Epithelial cell of proximal tubule (primary cell): ENCODE measurements at places on chromosomes 1 and 21.
A peak's percentile ranks its signal among the peaks of the same experiment; 100 is the strongest.

DNA sequence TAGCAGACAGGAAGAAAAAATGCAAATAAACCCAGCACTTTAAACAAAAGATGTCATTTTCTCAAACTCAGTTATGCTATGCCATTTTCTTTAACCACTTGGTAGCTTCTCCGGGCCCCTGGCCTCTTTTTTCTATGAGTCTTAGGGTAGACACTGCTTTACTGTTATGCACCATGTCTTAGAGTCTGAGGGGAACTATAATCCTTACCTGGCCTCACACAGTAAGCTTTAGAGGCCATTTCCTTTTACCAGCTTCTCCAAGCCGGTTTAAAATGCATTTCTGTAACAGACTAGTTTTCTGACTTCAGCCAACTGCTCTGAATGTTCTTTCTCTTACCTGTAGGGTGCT is 73.7 kb upstream of the EDEM3 start:
- no peak for DNase-seq

DNA sequence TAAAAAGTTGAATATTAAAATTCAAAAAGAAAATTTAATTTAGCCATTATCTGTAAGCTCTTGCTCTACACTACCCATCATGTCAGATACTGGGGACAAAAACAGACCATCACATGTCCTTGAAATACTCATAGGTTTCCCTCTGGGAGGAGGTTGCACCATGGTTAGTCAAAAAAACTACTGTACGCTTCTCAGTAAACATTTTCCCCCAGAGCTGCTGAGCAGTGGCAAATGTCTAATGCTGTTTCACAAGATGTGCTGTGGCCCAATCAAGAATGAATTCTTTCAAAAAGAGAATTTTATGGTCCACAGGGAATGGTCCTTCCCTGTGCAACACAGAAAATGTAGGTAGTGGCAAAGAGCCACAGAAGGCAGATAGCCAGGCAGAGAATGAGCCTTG is 6.1 kb downstream of the SLC25A24 start:
- no peak for DNase-seq

DNA sequence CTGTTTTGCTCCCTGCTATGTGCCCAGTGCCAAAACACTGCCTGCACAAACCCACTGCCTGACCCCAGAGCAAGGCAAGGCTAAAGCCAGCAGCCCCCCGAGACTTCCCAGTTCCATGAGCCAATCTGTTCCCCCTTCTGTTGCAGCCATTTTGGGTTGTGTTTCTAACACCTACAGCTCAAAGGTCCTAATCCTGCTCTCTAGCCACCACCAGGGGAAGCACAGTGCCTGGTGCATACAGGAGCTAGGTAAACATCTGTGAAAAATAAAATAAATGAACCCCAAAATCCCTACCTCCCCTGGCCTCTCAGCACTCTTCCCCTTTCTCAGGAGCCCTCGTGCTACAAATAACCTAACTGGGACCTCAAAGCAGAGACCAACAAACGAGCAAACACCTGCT is 190.2 kb downstream of the MATN1 start:
- no peak for DNase-seq

DNA sequence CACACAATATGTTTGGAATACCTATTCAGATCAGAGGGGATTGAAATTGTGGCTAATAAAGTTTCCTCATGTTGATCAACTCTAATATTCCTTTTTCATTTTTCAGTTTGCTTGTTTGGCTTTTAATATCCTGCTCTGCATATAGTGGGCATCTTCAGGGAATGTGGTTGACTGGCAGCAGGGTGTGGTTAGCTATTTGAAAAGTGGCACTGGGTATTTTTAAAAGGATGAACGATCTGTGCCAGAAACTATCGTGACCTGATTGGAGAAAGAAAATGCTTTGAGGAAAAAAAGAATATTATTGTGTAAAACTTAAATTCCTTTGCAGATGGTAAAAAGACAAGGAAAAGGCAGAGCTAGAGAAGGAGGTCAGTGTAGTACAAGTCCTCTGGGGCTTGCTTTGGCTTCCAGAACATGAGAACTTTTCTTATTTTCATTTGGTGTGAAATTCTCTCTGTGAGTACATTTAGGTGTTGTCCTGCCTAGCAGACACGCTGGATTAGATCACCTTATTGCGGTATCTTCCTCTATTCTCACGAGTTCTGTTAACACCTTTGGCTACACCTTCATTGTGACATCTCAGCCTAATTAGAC is 329.7 kb upstream of the SNX7 start:
- no peak for DNase-seq

GRCh38 chr21:26840912-26841311 is 4.3 kb downstream of the ADAMTS1 start:
- DNase-seq = peak; percentile 86

DNA sequence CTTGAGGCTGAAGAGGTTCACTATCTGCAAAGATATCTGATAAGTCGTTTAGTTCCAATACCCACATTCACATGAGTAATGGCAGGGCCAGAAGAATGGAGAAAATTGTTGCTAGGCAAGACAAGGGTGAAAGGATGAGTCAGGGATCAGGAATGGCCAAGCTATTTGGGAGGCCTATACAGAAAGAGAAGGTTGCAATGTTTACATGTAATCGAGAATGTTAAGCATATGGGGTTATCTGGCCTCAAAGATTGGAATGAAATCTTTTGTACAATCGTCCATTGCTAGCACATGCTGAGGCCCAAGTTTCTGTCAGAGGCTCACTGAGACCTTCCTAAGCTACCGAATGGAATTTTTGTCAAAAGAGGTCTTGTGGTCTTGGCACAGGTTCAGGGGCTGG is 299.9 kb upstream of the PLD5 start:
- no peak for DNase-seq

DNA sequence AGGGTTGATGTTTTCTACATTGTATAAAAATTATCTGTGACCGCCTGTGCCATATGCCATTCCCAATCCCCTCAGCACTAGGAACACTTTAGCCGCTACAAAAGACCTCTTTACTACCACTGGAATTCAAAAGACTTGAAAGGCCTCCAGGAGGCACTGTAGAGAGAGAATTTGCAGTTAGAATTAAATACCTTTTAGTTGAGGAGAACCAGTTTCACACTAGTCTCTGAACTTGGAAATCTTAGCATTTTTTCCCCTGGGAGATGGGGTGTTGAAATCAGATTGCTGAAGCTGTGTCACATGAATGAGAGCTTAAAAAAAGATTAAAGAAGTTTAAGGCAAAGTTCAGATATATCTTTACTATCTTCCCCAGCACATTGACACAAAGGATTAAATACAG is 291.0 kb downstream of the ADGRL2 start:
- DNase-seq = no peak
